ENCODE measurements at places on chromosomes 11 and 22.

DNA sequence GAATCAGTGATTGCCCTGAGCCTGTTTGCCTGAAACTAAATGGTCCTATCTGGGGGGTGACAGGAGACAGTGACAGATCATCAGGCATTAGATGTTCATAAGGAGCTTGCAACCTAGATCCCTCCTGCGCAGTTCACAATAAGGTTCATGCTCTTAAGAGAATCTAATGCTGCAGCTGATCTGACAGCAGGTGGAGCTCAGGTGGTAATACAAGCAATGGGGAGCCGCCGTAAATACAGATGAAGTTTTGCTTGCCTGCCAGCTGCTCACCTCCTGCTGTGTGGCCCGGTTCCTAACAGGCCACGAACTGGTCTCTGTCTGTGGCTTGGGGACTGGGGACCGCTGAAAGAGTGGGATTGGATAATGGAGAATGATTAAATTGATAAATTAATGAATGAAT lies 14.0 kb downstream of the NOX4 start:
- no peak for DNase-seq

DNA sequence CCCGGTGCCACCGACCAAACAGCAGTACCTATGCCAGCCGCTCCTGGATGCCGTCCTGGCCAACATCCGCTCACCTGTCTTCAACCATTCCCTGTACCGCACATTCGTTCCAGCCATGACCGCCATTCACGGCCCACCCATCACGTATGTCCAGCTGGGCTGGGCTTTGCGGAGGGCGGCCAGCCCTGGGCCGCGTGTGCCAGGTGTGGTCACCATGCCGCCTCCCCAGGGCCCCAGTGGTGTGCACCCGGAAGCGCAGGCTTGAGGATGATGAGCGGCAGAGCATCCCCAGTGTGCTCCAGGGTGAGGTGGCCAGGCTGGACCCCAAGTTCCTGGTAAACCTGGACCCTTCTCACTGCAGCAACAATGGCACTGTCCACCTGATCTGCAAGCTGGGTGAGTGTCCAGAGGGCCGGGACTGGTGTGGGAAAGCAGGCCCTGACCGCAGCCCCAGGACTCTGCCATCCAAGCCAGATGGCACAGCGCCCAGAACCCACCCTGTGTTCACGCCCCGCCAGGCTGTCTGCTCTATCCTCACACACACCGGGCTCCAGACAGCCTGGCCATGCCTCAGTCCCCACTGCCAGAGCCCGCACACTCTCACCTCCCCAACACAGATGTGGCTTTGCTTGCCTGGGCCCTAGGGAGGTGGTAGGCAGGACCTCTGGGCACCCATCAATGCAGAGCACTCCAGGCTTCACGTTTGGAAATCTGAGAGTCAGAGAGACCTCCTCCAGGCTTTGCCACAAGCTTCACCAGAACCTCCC lies 77.6 kb downstream of the MED15 start:
- no peak for DNase-seq

DNA sequence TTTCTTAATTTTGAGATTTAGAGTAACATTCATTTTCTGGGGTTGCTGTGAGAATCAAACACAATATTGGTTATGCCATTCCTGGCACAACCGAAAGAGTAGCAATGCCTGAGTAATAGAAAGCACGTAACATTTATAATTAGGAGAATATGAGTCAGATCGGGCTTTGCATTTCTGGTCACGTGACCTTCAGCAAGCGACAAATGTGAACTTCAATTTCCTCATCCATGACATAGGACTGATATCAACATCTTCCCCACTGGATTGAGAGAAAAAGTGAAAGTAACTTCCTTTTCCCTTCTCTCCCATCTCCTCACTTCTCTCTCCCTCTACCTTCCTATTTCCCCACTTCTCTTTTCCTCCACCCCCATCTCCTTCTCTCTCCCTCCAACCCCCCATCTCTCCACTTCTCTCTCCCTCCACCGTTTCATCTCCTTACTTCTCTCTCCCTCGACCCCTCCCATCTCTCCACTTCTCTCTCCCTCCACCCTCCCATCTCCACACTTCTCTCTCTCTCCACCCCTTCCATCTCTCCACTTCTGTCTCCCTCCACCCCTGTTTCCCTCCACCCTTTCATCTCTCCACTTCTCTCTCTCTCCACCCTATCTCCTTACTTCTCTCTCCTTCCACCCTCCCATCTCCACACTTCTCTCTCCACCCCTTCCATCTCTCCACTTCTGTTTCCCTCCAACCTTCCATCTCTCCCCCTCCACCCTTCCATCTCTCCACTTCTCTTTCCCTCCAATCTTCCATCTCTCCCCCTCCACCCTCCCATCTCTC lies 33.5 kb upstream of the CAT start:
- DNase-seq: no peak

DNA sequence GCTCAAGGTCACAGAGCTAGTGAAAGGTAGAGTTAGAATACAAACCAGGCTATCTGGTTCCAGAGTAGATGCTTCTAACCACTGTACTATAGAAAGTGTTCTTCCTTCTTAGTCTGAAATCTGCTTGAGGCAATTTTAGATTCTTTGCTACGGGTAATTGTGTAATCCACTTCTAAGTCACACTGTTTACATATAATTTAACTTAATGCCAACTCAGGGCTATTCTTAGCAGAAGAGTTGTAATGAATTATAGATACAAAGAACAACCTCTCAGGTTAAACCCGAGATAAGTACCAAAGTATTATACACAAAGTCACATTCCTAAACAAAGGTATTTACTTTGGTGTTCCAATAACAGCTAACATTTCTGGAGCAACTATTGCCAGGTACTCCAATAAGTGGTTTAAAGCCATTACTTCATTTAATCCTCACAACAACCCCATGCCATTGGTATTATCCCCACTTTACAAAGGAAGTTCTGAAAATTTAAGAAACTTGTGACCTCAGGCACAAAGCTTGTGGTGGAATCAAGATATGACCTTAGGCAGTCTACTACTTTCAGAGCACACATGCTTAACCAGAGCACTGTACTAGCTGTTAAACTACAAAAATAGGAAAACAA lies 31.1 kb upstream of the DDI1 start:
- no peak for DNase-seq

GRCh38 chr22:42977569-42977968 lies 37.4 kb downstream of the PACSIN2 start:
- DNase-seq: no peak

DNA sequence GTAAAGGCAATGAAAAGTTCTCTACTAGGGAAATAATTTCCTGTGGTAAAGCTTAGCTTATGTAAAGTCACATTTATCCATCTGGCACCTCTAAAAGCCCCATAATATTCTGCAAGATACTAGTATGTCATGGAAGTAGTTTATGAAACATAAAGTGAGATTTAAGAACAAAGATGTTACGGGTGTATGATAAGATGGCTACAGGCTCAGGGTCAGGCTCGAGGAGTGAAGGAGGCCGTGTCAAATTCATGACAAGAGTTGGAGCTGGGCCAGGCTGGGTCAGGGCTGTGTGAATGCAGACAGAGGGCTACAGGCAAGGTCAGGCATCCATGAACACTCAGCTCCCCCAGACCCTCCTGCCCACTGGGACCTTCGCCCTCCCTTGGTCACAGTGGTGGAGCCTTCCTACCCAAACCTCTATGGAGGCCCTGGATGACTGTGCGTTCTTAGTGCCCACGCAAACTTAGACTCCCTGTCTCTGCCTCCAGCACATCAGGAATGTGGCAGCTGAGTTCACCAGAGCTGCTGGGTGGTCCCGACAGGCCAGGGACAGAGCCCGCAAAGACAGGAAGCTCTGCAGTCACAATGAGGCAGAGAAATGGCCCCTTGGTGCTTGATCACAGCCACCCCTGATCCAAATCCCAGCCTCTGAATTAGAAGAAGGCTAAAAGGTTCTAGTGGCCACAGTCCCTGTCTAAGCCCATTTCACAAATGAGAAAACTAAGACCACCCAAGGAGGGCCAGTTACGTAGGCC lies 14.8 kb downstream of the IGLL5 start:
- no peak for DNase-seq

DNA sequence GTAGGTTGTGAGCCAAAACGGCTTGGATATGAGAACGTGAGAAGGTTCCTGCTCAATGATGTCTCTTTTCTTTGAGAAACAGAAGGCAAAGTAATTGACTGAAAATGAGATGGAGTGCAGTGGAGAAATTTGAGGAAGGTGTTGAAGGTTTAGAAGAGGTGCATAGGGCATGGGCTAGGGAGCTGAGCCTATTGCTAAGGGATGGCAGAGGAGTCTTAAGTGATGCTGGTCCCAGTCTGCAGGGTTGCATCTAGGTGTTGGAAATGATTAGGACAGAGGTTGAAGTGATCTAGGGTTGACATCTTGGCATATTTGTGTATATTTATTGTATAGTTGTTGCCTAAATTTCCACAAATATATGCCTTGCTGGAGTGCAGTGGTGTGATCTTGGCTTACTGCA lies 2.3 kb downstream of the BIRC3 start:
- no peak for DNase-seq
